Lung microvascular endothelial cell (primary cell): ENCODE measurements at places on chromosomes 7 and 10.

DNA sequence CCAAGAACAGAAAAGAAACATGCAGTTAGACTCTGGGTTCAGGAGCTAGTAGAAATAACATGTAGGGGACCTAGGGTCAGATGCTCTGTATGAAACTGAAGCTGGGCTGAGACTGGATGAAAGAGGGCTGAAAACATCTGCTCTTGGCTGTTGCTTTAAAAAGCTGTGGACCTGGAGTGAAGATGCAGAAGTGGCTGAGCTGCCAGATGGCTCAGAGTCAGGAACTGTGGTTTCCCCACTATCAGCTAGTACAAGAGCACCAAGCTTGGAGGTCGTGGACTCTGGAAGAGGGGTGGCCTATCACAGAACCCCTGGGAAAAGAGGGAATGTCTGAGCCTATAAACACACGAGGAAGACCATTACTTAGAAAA lies 5.9 kb downstream of the ADK start:
- DNase-seq, result no peak

DNA sequence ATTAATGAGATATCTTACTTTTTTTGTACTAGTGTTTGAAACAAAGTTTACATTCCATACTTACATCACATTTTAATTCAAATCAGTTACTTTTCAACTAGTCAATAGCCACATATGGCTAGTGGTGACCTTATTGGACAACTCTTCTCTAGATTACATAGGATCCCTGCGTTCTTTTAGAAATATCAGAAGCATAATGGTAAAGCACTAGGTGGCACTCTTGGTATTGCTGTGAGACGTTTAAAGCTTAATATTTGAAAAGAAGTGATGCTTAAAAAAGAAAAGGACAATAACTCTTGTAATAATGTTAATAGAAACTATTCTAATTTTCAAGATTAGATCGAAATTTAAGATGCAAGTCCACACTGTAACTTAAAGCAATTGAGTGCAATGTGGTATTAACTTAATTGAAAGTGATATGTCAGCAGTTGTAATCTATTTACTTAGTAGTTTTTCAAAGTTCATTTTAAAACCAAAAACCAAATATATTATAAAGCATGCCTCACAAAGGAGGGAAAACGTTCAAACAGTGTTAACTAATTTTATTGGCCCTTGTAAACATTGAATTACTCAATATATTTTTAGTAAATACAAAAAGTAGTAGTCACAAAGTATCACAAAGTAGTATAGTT lies 339.1 kb downstream of the ATRNL1 start:
- peak; percentile 33 for DNase-seq

GRCh38 chr7:22581099-22581498 lies 81.1 kb upstream of the STEAP1B start:
- DNase-seq, result no peak

DNA sequence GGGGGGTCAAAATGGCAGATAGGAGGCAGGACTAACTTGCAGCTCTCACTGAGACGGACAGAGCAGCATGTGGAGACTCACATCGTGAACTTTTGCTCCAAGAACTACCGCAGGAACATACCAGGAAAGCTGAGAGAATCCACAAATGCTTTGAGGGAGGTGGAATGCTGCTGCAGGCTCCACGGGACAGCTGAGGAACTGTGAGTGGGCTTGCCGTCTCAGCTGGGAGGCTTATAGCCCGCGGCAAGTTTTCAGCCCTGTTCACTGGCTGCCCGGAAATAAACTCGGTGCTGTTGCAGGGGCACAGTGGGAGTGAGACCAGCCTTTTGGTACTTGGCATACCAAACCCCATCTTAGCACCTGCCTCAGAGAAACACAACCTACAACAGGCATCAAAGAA lies 19.1 kb upstream of the WDR11 start:
- DNase-seq, result no peak

GRCh38 chr7:34392972-34393371 lies 265.0 kb upstream of the NPSR1 start:
- no peak for DNase-seq

- DNase-seq, result no peak
Measured at GRCh38 chr10:85993840-85994507, 372.6 kb downstream of the GRID1 start.

DNA sequence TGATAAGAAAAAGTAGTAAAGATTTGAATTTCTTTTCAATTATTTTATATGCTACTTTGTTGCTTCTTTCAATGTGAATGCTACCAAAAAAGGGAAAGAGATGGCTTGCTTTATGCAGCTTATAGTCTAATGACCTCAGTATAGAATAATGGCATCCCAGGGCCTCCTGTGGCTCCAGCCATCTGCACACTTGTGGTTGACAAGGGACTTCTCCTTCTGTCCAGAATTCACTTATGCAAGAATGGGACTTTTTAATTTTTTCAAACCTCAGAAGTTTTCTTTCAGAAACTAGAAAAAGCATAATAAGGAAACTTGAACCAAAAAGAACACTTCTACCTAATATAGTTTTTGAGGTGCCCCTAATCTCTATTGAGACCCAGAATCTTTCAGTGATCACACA lies 310.9 kb downstream of the CTNNA3 start:
- DNase-seq, result no peak

- no peak for DNase-seq
Measured at GRCh38 chr10:84432891-84433290, 104.5 kb downstream of the CCSER2 start.

GRCh38 chr10:96814264-96814663 lies 17.8 kb upstream of the LCOR start:
- no peak for DNase-seq

DNA sequence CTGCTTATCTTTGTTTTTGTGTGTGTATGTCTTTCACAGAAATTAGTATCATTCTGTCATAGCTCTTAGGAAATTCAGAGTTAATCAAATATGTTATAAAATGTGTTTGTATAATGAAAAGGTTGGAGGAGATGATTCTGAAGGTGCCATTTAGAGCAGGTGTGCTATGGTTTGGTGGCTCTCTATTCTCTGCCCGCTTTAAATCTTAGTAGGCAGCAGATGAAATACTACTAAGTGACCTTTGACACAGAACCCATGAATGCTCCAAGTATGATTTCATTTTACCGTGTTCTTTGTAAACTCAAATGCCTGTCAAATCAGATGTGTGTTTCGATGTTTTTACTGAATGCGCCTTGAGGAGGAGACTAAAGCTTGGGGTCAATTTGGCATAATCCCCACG lies 24.5 kb downstream of the ZEB1 start:
- peak; percentile 10 for DNase-seq

DNA sequence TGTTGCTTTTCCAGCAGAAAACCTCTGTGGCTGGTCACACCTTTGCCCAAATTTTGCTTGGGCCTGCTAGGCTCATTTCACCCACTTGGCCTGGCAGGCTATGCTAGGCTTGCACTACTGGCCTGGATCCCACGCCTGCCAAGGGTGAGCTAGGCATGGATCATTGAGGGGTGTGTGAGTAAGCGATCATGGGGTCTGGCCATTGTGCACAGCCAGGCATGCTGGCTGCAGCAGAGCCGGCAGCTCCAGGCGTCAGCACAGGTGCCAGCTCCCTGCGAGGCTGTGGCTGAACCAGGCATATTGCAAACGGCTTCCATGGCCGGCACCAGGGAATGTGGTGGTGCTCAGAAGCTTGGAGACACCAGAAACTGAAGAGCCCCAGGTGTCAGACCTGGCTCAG lies 19.2 kb downstream of the CFAP70 start:
- no peak for DNase-seq

DNA sequence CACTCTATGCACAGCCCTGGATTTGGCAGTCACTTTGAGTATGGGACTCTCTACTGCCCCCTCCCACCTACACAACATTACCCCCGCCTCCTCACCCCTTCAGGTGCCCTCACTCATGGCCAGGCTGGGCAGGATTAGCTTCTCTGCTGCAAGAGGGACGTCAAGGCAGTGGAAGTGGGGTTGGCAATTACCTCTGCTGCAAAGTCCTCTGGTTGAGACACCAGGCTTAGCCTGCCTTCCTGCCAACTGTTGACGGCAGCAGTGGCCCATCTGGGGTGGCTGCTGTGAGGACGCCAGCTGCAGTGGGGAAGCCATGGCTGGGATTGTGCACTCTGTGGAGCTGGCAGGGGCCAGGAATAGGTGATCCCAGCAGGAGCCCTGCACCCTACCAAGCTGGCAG lies 26.7 kb downstream of the SVIL start:
- no peak for DNase-seq

DNA sequence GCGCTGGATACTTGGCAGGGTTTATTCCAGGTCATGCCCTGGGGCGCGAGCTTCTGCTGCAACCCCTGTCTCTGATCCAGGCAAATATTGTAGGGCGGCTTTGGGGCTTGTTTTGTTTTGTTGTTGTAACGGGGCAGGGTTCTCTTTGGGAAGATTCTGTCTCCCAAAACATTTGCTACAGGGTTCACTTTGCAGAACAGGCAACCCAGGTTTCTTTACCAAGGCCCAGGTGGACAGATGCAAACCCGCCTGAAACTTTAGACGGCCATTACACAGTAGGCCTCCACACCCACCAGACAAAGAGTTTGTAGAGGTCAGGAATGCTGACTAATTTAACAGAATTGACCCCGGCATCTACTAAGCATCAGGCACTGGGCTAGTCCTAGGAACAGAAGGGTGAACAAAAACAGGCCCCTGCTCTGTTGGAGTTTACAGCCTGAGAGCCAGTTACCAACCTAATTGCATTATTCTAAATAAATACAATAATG lies 567 bp upstream of the CDCA7L start:
- DNase-seq, result peak; percentile 11

- no peak for DNase-seq
Measured at GRCh38 chr7:150390205-150390604, 11.1 kb downstream of the ZNF775 start.

DNA sequence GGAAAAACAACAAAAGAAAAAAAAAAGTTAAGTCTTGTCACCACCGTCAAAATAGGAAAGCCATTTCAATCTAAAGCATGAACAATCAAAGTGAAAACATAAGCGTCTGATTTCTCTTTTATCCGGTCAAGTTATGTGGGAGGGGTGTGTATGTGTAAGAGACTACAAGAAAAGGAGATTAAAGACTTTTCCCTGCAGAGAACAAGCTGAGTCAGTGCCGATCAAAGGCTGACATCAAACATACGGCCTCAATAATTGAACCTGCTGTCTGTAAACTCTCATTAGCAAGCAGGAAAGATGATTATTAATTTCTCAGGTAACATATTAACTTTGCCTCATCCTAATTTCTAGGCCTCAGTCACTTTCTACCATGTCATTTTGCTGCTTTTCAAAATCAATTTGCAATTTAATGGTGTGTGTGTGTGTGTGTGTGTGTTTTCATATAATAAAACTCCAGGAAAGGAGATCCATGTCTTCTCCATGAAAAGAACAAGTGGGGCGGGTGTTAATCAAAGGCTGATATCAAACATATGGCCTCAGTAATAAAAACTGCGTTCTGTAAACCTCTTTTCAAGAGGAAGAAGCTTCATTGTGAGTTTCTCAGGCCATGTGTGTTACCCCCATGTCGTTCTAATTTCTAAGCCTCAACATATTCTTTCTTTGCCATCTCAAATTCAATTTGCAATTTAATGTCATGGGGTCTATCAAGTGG lies 649.1 kb upstream of the SORCS1 start:
- DNase-seq, result no peak

GRCh38 chr10:52703898-52704297 lies 68.7 kb downstream of the MBL2 start:
- DNase-seq, result peak; percentile 88

GRCh38 chr10:78900715-78901430 lies 167.9 kb upstream of the ZMIZ1 start:
- DNase-seq, result no peak

DNA sequence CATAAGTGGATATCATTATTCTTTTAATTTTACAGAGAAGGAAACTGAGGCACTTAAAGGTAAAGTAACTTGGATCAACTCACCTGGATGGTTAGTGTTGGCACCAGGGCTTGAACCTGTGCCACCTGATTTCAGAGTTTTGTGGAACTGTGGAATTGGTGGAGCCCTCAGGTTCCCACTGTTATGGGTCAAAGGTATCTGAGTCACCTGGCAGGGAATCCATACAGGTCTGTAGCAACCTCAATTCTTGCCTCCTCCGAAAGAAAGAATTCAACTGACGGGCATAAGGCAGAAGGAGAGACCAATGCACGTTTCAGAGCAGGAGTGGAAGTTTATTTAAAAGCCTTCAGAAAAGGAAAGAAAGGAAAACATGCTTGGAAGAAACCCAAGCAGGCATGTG lies 25.2 kb upstream of the ADAMTS14 start:
- no peak for DNase-seq

- DNase-seq, result no peak
Measured at GRCh38 chr10:71158902-71159301, 53.5 kb upstream of the UNC5B start.

- no peak for DNase-seq
Measured at GRCh38 chr7:49766966-49767365, 6.5 kb upstream of the VWC2 start.

DNA sequence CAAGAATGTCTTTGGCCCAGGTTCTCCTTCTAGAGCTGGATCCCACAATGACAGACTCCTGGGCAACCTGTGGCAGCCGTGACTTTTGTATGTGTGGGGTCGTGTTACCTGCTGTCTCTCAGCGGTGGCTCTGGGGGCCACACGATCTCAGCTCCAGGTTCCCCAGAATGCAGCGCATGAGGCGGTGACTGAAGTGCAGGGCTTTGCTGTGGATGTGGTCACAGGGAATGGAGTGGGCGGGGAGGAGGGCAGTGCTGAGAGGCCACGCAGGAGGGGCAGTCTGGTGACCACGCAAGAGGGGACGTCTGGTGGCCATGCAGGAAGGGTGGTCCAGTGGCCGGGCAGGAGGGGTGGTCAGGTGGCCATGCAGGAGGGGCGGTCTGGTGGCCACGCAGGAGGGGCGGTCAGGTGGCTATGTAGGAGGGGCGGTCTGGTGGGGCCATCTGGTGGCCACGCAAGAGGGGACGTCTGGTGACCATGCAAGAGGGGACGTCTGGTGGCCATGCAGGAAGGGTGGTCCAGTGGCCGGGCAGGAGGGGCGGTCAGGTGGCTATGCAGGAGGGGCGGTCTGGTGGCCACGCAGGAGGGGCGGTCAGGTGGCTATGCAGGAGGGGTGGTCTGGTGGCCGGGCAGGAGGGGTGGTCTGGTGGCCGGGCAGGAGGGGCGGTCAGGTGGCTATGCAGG lies 112.7 kb downstream of the ACTR3B start:
- DNase-seq, result no peak
